ENCODE measurements at places on chromosomes 3 and 15.

- no peak for DNase-seq
Observed at GRCh38 chr3:136197159-136197793, 1.1 kb upstream of the MSL2 start.

DNA sequence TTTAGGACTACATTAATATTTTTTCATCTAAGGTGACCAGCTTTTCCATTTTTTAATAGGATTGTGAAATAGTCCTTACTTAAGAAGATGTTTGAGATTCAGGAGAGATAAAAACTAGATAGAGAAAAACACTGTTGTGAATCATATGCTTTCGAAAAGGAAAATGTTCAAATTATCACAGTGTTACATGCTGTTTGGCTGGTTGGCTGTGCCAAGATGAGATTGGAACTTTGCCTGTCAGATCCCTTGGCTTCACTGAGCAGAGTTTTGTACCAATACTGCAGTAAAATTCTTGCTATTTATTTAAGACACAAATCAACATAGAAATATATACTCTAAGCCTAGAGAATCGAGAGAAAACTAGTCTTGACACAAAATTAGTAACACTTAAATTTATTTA, 117.2 kb downstream of the OXSM start:
- DNase-seq, result no peak

DNA sequence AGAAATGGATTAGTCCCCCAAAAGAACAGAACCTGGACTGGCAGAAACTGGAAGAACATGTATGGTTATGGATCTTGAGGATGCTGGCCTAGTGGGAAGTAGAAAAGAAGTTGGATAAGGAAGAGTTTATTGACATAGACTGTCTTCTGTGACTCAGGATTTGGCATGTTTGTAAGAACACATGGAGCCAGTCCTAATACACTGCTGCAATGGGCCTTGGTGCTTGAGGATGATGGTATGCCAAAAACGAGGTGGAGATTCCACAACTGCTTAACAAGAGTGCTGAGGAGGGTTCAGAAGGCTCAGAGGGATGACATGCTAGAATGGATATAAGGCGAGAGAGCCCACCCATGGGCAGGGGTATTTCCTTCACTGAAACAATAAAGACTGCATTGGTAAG, 22.4 kb downstream of the LZTFL1 start:
- no peak for DNase-seq

DNA sequence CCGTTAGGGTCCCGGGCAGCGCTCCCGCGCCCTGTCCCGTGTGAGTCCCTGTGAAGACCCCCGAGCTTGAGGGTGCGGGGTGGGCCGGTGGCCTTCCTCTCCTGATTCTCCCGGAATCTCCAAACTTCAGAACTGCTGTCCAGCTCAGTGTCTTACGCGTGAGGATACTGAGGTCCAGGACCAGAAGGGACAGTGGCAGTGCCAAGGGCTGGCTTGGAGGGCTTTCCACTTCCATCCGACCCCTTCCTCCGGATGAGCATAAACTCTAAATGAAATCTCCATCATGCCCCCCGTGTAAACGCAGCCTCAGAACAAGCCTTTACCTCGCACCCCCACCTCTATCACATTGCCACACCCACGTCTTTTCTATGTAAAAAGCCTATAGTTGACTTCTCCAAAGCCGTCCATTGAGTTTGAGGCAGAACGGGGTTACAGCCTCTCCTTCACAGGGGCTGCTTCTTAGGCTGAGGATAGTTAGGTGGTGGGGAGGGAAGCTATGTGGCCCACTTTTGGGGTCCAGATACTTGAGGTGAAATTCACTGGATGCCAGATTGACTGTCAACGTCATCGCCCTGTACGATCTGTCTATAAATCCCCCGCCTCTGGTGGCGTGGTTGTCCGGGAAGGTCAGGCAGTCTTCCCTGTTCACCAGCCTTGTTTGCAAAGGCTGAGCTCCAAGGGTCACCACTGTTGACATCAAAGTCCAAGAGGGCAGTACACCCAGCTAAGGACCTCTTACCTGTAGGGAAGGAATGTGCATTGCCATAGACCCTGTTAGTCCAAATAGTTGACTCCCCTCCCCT, 1.1 kb downstream of the EDEM1 start:
- no peak for DNase-seq

- no peak for DNase-seq
Observed at GRCh38 chr3:117036259-117036799, 326.8 kb downstream of the TUSC7 start.

DNA sequence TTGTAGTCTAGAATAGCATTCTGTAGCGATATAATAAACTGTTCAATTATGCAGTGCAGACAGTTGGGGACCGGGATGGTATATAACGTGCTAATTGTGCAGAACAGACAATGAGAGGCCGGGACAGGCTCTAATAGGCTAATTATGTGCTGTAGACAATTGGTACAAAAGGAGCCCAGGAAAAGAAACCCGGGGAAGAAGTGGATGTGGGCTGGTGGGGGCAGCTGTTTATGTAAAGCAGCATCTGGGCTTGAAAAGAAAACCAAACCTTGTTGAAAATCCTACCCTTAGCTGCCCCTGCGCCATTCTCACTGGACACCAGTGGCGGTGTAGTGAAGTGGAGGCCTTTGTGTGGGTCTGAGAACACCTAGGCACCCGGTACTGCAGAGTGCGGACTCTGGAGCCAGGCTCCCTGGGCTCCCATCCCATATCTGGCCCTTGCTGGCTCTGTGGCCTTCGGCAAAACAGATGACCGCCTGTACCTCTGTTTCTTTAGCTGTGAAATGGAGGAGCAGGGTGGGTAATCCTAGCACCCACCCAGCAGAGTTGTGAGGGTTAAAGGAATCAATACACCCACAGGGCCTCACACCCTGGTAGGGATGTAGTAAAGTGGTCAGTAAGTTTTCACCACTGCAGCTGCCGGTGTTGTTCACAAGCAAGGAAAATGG, 51.5 kb downstream of the CMTM6 start:
- no peak for DNase-seq

GRCh38 chr3:104316118-104316517, 1050.6 kb upstream of the ALCAM start:
- no peak for DNase-seq

DNA sequence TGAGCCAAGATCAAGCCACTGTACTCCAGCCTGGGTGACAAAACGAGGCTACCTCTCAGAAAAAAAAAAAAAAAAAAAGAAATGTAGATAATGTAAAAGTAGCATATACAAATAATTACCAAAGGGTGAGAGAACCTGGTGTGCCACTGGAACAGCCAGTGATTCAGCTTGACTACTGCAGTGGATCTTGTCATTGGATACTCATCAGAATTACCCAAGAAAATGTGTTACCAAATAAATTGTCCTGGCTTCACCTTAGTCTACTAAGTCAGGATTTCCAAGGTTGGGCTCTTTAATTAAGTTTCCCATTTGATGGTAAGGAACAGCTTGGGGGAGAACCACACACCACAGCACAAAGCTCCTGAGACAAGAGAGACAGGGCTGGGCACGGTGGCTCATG, 1.5 kb downstream of the NICN1 start:
- DNase-seq, result no peak

Data from NCI-H1092 (cell line).